ENCODE measurements at places on chromosomes 2 and 18.

GRCh38 chr2:179422037-179422643, 157.5 kb upstream of the SESTD1 start:
- DNase-seq, result peak; percentile 5

GRCh38 chr2:181008407-181008806, 28.0 kb downstream of the UBE2E3 start:
- DNase-seq, result no peak

GRCh38 chr2:38375696-38376345, 1.3 kb downstream of the ATL2 start:
- no peak for DNase-seq

- no peak for DNase-seq
Observed at GRCh38 chr2:235044501-235045271, 92.9 kb downstream of the SH3BP4 start.

DNA sequence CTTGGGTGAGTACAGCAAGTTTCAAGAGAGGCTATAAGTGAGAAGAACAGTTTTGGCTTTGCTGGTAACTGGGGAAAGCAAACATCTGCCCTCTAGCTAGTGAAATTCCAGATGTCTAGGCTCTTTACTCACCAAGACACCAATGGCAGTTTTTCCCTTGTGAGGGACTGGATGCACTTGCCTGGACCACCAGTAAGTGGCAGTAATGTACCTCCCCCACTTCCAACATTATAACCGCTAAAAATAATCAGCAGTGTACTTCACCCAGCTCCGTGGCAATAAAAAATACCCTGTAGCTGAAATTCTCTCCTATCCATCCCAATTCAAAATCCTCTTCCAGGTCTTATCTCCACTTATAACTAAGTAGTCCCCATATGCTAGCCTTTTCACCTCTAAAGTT, 383.9 kb downstream of the ARHGAP15 start:
- no peak for DNase-seq

GRCh38 chr2:39468579-39469451, 31.7 kb upstream of the MAP4K3 start:
- DNase-seq, result no peak

DNA sequence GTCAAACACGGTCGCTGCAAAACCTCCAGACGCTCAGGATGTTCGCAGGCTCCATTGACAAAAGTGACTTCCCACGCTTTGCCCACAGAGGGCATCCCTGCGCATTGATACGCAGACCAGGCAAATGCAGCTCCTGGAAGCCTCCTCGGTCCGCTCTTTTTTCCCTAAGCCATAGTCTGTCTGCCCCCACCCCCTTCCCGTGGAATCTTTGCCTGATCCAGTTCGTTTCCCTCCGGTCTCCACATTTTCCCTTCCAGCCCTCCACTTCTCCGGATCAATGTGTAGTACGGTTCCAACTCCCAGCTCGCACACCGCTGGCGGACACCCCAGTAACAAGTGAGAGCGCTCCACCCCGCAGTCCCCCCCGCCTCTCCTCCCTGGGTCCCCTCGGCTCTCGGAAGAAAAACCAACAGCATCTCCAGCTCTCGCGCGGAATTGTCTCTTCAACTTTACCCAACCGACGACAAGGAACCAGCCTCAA, at the start of gene DCC:
DCC (plus strand) TSS at position 307 of the 481 bp plus-strand sequence. CDS start 591 bp downstream, outside the sequence.
- DNase-seq, result peak; percentile 28

DNA sequence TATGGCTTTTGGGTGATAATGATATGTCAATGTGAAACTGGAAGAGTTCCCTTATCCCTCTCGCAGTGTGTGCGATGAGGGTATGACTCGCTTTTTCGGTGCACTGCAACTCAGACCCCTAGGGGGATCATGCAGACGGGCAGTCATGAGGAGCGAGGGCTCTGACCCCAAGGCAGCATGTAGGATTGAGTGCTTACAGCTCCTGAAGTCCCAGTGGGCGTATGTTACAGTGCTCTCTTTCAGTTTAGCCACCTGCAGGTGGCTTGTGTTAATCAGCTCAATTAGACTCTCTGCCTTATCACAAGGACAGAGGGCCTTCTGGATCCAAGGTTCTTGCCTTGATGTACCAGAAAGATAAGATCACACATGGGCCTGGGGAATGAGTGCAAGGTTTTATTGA, 1269.9 kb upstream of the GYPC start:
- no peak for DNase-seq

DNA sequence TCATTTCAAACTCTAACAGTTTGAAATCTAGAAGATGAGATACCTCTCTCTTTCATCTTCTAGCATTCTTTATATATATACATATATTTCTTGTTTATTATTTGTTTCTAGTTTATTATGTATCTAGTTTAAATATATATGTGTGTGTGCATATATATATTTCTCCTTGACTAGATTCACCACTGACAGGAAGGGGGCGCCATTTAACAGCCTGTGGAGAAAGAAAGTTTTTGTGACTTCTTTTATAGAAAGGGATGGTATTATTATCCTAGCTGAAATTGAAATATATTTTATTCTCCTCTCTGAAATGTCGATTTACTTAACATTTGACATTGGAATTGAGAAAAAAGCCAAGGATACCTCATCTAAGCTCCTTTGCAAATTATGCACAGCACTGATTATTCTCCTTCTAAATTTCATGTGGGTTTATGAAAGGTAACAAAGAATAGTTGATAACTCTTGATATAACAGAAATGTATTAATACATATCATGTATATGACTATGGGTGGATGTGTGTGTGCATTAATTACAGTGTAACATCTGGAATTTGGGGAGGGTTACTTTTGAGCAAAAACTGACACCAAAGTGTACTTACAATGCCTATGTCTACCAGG, 160.7 kb upstream of the NT5C1B start:
- peak; percentile 30 for DNase-seq

GRCh38 chr18:22257022-22257543, 87.7 kb downstream of the GATA6 start:
- no peak for DNase-seq

- DNase-seq, result no peak
Observed at GRCh38 chr2:215455958-215456357, 20.1 kb upstream of the FN1 start.

DNA sequence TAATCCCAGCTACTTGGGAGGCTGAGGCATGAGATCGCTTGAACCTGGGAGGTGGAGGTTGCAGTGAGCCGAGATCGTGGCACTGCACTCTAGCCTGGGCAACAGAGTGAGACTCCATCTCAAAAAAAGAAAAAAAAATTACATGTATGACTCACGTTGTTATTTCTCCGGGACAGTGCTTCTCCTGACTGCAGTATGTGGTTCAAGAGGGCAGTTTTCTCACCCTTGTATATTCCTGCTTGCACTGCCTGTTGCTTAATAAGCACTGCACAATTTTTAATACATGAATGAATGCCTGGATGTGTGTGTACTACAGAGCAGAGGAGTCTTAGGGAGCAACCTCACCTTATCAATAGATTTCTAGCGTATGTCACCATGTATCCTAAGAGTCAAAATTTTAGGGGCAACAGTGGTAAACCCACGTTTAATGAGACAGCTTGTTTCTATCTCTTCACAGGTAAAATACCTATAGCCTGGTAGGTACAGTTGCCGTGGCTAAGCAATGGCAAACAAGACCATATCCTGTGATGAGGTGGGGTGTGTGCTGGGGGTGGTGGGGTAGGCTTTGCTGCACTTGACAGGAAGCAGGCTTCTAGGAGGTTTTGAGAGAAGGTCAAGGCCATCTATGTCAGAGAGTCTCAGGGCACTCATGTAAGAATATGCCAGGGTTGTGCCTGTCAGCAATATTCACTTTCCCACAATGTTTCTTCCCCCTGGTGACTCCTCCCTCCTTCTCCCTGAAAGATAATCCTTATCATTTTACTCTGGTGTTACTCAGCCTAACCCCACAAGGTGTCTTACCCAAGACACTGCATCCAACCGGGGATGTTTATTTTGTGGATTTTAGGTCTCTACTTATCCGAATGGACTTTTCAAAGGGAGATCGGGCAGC, 36.9 kb upstream of the MEX3C start:
- DNase-seq, result no peak

Measured in DMS153 (cell line).